ENCODE measurements at places on chromosomes 2 and 18.
A peak's percentile ranks its signal among the peaks of the same experiment; 100 is the strongest.

- DNase-seq = no peak
Measured at GRCh38 chr2:85178980-85179411, 45.8 kb downstream of the TCF7L1 start.

GRCh38 chr18:55307505-55307904 is 280.5 kb downstream of the TCF4 start:
- no peak for DNase-seq

DNA sequence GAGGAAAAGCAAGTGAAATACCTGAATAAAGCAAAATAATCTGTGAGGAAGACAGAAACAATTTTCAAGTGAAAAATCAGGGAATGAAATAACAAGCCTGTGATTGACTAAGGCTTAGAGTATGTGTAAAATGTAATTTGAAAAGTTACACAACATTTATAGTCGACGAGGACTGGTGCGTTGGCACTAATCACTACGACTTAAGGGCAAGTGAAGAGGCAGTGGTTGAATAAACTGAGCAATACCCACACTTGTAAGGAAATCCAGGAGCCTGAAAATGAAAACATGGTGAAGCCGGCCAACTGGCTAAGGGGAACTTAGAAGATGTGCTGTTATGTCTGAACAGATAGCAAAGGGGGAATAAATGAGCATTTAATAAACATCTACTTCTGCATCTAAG is 13.4 kb downstream of the DOK1 start:
- DNase-seq = no peak

GRCh38 chr2:46818141-46818621 is 97.4 kb downstream of the MCFD2 start:
- no peak for DNase-seq

GRCh38 chr2:94875064-94875819 is 4.0 kb downstream of the TEKT4 start:
- DNase-seq = no peak

DNA sequence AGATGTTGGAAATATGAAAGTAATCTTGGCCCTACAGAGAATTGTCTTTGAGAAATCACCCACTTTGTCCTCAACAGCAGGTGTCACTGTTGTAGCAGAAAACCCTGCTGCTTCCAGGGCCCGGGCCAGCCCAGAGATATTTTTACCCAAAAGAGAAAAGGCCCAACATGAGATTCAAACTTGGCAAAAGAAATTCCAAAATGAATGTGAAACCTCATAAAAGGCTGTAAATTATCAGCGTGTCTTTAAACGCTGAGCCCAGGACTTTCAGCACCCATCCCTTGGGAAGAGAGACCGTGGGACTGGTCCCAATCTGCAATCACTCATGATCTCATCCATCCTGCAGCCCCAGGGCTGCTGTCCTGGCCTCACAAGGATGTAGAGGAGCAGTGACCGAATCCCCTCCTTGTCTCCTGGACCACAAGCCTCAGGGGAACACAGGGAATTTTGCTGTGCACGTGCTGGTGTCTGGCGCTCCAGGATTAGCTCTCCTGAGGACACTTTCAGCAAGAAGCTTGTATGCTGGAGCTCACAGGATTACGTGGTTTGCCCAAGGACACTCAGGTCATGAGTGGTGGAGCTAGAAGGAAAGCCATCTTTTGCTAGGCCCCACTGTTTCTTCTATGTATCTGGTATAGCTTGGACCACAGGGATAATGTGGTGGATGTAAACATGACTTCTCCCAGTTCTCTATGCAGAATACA is 202.1 kb downstream of the RNF144A start:
- DNase-seq = no peak

DNA sequence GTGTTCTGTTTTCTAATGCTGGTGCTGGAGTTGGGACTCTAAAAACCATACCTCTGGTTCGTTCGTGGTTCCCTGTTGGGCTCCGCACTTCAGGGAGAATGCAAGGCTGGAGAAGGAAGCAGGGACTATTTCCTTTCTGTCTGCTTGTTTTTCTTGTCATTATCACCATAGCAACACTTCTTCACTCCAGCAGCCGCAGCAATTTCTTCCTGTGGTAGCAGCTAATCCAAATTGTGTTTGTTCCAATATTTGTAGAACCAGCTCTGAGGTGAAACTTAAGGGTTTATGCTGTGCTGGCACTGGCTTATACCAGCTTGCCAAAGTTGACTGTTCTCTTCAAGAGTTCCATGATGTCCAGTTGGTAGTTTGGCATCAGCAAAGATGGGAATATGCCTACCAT is 301.4 kb upstream of the SYT4 start:
- DNase-seq = no peak

GRCh38 chr2:33681364-33681757 is 82.3 kb upstream of the FAM98A start:
- DNase-seq = no peak

GRCh38 chr2:172673056-172673683 is 62.5 kb upstream of the RAPGEF4 start:
- no peak for DNase-seq

DNA sequence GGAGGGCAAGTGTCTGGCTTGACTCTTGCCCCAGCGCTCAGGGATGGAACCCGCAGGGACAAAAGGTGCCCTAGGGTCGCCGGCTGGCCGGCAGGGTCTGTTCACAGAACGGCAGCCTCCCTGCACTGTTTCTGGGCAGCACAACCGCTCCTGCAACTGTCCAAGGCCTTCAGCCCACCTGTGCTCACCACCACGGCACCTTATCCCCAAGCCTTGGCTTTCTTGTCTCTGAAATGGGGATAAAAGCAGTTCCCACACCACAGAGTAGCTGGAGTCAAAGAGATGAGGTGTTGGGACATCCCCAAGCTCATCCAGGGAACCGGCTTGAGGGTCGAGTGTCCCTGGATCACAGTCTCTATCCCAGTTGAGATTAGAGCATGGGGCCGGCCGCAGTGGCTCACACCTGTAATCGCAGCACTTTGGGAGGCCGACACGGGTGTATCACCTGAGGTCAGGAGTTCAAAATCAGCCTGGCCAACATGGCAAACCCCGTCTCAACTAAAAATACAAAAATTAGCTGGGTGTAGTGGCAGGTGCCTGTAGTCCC is 4.7 kb downstream of the SNORC start:
- DNase-seq = no peak

DNA sequence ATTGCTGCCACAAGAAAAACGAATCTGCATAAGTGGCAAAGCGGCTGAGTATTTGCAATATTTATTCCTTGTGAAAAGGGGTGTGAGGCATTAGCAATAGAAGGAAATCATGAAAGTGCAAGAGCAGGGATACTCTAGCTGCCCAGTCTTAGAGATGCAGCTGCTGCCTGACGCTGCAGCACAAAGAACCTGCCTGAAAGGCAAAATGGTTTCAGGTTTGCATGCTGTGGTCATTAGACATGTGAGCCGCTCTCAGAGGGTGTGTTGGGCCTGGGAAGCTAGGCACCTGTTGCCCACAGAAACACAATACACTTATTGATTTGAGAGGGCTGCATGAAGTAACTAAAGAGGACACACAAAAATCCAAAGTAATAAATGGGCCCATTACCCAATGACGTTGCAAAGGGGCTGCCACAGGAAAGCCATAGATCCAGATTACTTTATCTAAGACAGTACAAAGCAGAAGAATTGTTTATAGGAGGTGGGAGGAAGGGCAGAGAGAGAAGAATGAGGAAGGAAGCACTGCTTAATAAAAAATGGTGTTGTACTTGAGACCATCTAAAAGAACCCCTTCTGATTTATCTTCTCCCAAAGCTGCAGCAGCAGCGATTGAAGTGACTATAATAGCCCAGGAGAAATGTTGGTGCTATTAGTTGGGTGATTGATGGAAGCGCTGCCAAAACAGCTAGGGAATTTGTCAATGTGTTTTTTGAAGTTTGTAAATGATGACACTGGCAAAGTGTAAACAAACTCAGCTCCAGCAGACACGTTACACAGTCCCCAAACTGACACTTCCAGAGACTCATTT is 492.4 kb upstream of the ACVR2A start:
- DNase-seq = no peak

- DNase-seq = peak; percentile 86
Measured at GRCh38 chr2:27049422-27050280, 1.8 kb upstream of the AGBL5 start.

DNA sequence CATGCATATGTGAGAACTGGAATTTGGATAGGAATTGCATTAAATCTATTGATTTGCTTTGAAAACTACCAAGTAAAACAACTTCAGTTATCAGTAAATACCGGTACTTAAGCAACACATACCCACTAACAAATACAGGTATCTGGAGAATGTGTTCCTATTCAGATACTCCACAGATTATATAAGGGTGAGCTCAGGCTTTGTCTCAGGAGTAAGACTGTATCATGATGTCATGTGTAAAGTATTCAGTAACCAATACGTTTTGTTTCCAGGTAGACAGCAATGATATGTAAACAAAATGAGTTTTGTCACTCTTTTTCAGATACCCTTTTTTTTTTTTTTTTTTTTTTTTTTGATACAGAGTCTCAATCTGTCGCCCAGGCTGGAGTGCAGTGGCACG is 74.8 kb downstream of the DSC3 start:
- no peak for DNase-seq

- DNase-seq = no peak
Measured at GRCh38 chr18:3877678-3878077, 427.7 kb downstream of the TGIF1 start.

GRCh38 chr18:36808681-36809080 is 20.1 kb downstream of the TPGS2 start:
- no peak for DNase-seq

DNA sequence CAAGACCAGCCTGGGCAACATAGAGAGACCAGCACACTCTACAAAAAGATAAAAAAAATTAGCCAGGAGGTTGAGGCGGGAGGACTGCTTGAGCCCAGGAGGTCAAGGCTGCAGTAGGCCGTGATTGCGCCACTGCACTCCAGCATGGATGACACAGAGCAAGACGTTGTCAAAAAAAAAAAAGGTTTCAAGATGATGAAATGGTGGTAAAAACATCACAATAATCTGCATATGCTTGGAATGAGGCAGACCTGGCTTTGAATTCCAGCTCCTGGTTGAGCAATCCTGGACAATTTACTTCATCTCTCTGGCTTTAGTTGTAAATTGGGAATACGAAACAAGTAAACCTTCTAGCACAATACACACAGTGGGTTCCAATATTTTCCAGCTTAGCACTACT is 24.1 kb downstream of the USP40 start:
- DNase-seq = no peak

DNA sequence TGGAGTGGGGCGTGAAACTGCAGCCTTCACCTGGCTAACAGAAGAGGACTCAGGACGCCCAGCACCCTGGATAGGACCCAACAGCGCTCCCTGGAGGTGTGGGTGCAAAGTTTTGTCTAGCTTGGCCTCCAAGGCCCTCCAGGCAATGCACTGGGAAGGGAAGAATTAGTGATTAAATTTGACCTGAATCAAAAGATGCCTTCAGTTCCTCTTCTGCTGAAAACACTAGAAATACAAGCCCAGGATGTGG is 779 bp upstream of the TRIB2 start:
- peak; percentile 83 for DNase-seq

DNA sequence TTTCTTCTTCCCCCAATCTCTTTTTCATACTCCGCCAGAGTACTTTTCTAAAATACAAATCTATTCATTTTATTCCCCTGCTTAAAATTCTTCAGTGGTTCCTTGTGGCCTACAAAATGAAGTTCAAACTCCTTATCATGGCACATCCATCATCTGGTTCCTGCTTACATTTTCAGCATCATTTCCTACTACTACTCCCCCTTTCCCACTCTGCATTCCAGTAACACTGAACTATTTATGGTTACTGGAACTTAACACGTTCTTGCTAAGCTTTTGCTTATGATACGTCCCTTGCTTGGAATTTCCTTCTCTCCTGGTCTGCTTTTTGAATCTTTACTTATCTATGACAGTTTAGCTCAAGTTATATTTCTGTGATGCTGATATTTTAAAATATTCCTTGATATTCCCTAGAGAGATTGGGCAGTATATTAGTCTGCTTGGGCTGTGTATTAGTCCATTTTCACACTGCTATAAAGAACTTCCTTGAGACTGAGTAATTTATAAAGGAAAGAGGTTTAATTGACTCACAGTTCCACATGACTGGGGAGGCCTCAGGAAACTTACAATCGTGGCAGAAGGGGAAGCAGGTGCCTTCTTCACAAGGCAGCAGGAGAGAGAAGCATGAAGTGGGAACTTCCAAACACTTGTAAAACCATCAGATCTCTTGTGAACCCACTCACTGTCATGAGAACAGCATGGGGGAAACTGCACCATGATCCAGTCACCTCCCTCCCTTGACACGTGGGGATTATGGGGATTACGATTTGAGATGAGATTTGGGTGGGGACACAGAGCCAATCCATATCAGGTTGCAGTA is 53.2 kb downstream of the BMPR2 start:
- no peak for DNase-seq

DNA sequence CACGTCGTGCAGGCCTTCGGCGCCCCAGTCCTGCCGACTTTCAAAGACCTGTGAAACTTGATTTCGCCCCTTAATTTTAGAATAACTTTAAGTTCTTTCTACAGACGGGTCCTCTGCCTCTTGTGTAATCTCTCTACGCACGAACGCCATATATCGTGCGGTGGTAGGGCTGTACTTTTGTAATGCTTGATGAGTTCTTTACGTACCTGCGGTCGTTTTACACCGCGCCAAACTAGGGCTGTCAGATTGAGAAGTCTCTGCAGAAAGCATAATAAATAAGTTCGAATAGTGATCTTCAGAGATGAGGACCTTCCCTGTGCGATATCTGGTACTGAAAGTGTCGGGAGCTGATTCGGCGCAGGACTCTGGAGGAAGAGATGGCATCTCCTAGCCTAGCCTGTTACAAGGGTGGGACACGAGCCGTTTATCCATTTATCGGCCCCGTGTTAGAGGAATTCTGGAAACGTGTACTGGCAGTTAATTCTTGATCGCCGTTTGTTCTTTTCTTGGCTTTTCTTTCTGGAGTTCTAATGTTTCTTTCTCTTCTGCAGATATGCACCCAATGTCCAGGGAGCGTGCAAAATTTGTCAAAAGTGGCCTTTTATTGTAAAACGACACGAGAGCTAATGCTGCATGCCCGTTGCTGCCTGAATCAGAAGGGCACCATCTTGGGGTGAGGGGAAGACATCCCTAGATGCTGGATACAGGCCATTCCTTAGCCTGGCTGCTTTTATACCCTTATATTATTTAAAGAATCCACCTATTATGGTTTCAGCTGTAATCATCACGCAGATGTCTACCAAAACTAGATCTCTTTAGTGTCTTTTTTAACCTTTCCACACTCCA is 781 bp upstream of the SLC5A6 start:
- no peak for DNase-seq

GRCh38 chr2:64237266-64237665 is 93.0 kb upstream of the PELI1 start:
- DNase-seq = no peak

DNA sequence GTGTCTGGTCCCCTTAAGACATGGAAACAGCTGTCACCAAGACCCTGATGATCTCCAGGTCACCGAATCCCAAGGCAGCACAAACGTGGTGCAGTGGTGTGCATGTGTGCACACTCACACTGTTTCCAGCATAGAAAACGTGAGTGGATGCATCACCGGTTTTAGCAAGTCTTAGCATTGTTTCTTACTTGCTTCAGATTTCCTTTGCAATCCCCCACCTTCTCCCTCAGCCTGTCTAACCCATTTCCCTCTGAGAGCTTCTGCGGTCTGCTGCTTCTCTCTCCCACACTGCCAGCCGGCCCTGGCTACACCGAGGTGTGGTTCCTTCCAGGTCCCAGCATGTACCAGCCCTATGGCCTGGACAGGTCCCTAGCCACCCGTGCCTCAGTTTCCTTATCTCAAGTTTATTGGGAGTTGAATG is 343.4 kb upstream of the HS6ST1 start:
- DNase-seq = no peak

All from activated CD8-positive, alpha-beta memory T cell treated with anti-CD3 and anti-CD28 coated beads, Interleukin-2, amount 50 U/mL, for 48 hours (primary cell).